ENCODE measurements at places on chromosomes 6 and 20. TPM values are rescaled to one million over a fixed set of nuclear protein-coding genes. Genes with fewer than 3 reads are reported as not detected.

Gene FUT9
- not detected for total RNA-seq

Gene UNC5CL
- under 0.01 TPM for total RNA-seq

Gene LGSN
- not detected for total RNA-seq

Gene FAXC
- total RNA-seq: 0.39 TPM

Gene LY6G5C
- total RNA-seq: 1.2 TPM

Gene FGD2
- total RNA-seq: not detected

Gene ISM1
- total RNA-seq: under 0.01 TPM

Gene RIMS4
- not detected for total RNA-seq

Gene SRXN1
- total RNA-seq: 22.3 TPM

Gene WFDC10B
- not detected for total RNA-seq

Gene PSMB9
- 23.6 TPM for total RNA-seq

Gene BCKDHB
- total RNA-seq: 7.7 TPM

Gene C20orf141
- total RNA-seq: not detected

Gene ATP6V1G2
- total RNA-seq: 0.13 TPM

Gene TINAG
- not detected for total RNA-seq

Gene LINC00237
- under 0.01 TPM for total RNA-seq

Gene HLA-DQB2
- not detected for total RNA-seq

Gene DNAH8
- not detected for total RNA-seq

Gene GSTA2
- not detected for total RNA-seq

Gene POLR3F
- total RNA-seq: 15.7 TPM

Gene AKAP7
- 1.3 TPM for total RNA-seq
